ENCODE measurements at places on chromosomes 3 and 15. TPM values are rescaled to one million over a fixed set of nuclear protein-coding genes. Genes with fewer than 3 reads are reported as not detected.

MCF2L2 gene
- total RNA-seq, result 0.53 TPM

CAMP gene
- total RNA-seq, result not detected

GOLGA8J gene
- total RNA-seq, result not detected

SNUPN gene
- total RNA-seq, result 19.5 TPM

CDHR4 gene
- total RNA-seq, result not detected

LRRC2 gene
- 0.14 TPM for total RNA-seq

MYO5C gene
- total RNA-seq, result 11.7 TPM

NRG4 gene
- total RNA-seq, result not detected

PRSS50 gene
- not detected for total RNA-seq

CADPS gene
- not detected for total RNA-seq

FOXB1 gene
- total RNA-seq, result not detected

REC114 gene
- not detected for total RNA-seq

SERPINI2 gene
- not detected for total RNA-seq

TLR9 gene
- total RNA-seq, result under 0.01 TPM

TRPC1 gene
- total RNA-seq, result 18.0 TPM

FAM131A gene
- 31.1 TPM for total RNA-seq

MOBP gene
- total RNA-seq, result 0.13 TPM

EEF1AKMT4 gene
- total RNA-seq, result 3.3 TPM

INAFM2 gene
- total RNA-seq, result 24.2 TPM

USF3 gene
- total RNA-seq, result 15.5 TPM

SLC6A11 gene
- total RNA-seq, result not detected

AGTR1 gene
- total RNA-seq, result not detected

ADGRG7 gene
- total RNA-seq, result not detected

HRH1 gene
- total RNA-seq, result 14.5 TPM

DISP2 gene
- 0.27 TPM for total RNA-seq

SLC7A14 gene
- 2.4 TPM for total RNA-seq

SLC9C1 gene
- 0.57 TPM for total RNA-seq

ACTRT3 gene
- 5.6 TPM for total RNA-seq

SHC4 gene
- total RNA-seq, result 0.53 TPM

CTXN2 gene
- not detected for total RNA-seq

TGM5 gene
- not detected for total RNA-seq

MITF gene
- total RNA-seq, result 4.0 TPM

POPDC2 gene
- total RNA-seq, result 0.43 TPM

CDAN1 gene
- 13.0 TPM for total RNA-seq

CAPN3 gene
- 0.57 TPM for total RNA-seq

CIP2A gene
- 72.9 TPM for total RNA-seq

KLHDC8B gene
- total RNA-seq, result 14.0 TPM

CACNA2D3 gene
- total RNA-seq, result not detected

CLEC3B gene
- not detected for total RNA-seq

GLDN gene
- not detected for total RNA-seq

SERINC4 gene
- total RNA-seq, result not detected

IL12A gene
- total RNA-seq, result 0.65 TPM

RPL22L1 gene
- total RNA-seq, result 207 TPM

AZI2 gene
- total RNA-seq, result 59.2 TPM

CHRNA3 gene
- not detected for total RNA-seq

USP50 gene
- 0.14 TPM for total RNA-seq

EPHA3 gene
- not detected for total RNA-seq

IGF1R gene
- 45.7 TPM for total RNA-seq

TUSC7 gene
- total RNA-seq, result not detected
